NCI-H2081 treated with DMSO at 0.1 percent for 48 hours (cell line): ENCODE measurements at places on chromosomes 12 and 14.

DNA sequence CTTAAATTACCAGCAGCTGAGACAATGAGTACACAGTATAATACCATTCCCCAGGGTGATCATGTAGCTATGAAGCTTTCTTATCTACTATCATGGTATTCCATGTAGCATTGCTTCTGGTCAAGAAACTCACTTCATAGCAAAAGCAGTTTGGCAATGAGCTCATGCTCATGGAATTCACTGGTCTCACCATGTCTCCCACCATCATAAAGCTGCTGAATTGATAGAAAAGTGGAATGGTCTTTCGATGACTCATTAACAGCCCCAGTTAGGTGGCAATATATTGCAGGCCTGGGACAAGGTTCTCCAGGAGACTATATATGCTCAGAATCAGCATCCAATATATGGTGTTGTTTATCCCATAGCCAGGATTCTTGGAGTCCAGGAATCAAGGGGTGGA is 553.7 kb downstream of the FOXG1 start:
- no peak for DNase-seq

- no peak for DNase-seq
Measured at GRCh38 chr12:131473741-131474709, 236.9 kb upstream of the SFSWAP start.

DNA sequence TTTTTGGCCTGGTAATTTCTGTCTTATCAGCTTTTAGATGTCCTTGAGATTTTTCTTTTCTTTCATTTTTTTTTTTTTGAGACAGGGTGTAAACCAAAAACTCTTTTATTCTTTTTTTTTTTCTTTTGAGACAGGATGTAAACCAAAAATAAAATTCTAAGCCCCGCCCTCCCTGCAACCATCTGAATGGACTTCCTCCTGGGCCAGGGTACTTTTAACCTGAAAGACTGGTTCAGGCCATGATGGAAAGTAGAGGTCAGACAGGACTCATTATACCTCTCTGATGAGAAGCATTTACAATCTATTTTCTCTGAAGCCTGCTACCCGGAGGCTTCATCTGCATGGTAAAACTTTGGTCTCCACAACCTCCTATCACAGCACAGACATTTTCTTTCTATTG is 33.5 kb upstream of the TCL1B start:
- no peak for DNase-seq

GRCh38 chr14:83712418-83713129 is 1817.4 kb upstream of the FLRT2 start:
- DNase-seq = no peak

DNA sequence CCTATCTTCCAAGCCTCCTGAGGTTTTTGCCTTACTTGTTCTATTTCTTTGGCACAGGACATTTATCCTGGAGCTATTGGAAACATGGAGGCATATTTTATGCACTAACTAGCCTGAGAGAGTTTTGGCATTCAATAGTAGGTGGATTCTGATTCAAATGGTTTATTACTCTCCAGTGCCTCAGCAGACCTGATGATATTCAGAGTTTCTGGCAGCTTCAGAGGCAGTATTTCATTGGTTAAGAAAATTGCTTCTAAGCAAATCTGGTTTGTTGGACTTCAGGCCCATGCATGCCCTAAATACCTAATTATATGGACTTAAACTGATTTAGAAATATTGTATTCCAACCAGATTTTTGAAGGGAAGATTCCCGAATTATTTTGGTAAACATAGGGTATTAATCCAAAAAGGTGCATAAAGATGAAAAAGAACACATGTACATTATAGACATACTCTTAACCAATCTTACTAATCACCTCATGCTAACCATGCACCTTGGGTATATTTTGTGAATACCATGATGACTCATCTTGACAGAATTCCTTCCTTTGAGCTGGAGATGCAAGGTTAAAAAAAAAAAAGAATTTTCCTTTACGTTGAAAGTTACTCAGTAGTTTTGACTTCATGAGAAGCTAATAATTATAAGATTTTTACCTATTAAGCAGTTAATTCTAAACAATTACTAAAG is 44.3 kb upstream of the KTN1 start:
- no peak for DNase-seq

DNA sequence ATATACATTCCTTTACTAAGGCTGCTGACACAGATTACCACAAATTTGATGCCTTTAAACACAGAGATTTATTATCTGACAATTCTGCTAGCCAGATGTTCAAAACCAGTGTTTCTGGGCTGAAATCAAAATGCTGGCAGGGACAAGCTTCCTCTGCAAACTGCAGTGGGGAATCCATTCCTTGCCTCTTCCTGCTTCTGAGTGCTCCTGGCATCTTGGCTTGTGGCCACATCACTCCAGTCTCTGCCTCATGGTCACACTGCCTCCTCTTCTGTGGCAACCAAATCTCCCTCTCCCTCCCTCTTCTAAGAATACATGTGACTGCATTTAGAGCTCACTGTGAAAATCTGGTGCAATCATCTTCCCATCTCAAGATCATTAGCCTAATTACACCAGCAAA is 235.7 kb downstream of the TTC8 start:
- no peak for DNase-seq
